AG10803 (cell line): ENCODE measurements at places on chromosomes 5 and 9.
A peak's percentile ranks its signal among the peaks of the same experiment; 100 is the strongest.

GRCh38 chr5:157758706-157759105, 15.2 kb downstream of the LSM11 start:
- DNase-seq, result no peak

DNA sequence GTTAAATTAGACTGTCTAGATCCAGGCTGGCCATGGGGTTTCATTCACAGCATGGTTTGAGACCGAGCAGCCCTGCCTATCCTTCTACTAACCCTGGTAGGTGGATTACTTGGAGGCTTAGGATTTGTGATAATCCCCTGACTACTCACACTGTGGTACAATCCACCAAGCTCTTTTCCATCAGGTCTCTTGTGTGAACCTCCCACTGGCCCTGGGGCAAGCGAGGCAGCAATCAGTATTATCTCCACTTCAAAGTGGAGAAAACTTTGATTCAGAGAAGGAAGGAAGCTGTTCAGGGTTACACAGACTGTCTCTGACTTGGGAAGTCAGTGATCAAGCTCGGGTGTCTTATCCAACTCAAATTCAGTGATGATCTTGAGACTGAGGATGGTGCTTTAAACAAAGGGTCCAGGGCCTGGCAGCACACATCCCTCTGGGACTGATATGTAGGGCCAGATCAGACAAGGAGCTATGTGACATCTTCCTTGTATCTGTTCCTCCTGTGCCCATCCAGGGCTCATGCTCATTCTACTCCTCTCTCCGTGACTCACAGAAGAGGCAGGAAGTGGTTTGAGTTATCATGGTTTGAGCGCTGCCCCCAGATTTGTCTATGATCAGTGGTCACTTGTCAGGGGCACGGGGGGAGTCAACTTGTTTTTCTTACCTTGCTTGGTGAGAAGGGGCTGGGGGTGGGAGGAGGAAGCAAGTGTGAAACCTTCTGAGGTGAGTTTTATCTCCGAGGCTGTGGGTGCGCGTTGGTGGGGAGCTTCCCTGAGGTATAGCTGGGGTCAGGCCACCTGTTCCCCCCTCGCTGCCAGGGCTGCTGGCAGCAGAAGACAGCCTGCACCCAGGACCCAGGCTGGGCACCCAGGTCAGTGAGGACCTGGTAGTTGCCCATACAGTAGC, 48.6 kb downstream of the RGS3 start:
- DNase-seq, result peak; percentile 27

DNA sequence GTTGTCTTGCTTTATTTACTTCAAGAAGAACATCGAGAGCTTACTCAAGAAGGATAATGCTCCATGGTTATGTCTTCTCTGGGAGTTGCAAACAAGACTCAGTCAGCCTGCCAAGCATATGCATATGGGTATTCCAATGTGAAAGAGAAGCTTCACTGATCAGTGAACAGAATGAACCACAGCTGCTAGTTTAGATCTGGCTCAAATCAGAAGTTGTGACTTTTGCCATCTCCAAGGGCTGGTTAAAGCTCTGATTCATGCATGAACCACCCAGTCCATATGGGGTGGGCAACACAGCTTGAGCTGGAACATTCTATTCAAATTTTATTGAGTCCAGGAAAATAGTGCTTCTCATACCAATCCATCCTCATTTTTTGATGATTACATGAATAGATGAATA, 50.0 kb downstream of the ATPSCKMT start:
- peak; percentile 83 for DNase-seq

DNA sequence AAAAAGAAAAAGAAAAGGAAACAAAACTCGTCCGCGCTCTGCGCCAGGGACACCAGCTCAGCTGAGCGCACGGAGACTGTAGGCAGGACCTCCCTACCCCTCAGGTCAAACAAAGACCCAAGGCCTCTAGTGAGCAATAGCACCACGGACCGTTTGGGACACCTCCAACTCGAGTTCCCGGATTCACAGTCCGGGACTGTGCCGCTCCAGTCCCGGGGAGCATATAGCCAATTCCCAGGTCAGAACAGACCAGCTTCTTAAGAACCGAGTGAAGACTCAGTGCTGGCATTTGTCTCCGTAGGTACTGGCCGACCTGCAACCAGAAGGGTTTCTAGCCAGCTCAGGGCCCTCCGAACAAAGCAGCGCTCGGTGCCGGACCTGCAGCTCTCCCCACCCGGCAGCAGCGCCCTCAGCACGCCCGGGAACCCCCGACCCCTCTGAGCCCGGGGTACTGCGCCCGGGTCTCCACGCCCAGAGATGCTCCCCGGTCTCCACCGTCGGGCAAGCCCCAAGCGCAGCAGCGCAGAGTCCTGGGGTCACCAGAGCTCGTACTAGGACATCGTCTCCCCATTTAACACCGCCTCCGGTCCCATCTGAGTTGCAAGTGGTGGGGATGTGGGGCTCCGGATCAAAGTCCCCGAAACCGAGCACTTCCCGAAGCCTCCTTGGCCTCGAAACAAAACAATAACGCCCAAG, 591 bp downstream of the ABCA1 start:
- peak; percentile 46 for DNase-seq

GRCh38 chr9:90014421-90014820, 409.6 kb downstream of the GADD45G start:
- no peak for DNase-seq

- DNase-seq, result no peak
These were observed 1.5 kb upstream of the MYO10 start for GRCh38 chr5:16937503-16938161.

DNA sequence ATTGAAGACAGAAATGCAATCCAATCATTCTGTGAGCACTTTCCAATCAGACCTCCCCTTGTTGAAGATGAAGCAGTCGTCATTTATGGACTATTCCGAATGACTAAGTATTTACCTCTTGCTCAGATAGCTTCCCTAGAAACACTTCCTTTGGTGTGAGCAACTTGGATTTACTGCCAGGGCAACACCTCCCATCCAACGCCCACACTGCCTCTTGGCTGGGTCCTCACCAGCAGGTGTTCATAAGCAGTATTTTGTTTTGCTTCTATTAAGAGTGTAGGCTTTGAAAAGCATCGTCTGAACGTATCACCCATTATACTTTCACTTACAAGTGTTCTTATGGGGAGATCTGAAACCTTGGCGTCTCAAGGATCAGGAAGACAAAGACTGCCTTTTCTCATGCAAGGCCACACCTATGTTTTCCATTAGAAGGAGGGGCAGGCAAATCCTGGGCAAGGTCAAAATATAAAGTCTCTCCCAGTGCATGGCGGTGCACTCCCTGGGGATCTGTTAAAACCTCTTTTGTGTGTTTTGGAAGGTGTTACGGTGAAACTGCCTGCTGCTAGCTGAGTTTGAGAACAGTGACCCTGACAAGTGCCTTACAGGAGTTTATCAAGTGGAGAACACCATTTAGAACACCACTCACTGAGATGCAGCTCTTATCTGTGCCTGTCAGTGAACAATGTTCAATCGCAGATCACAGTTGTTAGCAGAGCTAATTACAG, 10.6 kb upstream of the MARCHF3 start:
- DNase-seq, result no peak

DNA sequence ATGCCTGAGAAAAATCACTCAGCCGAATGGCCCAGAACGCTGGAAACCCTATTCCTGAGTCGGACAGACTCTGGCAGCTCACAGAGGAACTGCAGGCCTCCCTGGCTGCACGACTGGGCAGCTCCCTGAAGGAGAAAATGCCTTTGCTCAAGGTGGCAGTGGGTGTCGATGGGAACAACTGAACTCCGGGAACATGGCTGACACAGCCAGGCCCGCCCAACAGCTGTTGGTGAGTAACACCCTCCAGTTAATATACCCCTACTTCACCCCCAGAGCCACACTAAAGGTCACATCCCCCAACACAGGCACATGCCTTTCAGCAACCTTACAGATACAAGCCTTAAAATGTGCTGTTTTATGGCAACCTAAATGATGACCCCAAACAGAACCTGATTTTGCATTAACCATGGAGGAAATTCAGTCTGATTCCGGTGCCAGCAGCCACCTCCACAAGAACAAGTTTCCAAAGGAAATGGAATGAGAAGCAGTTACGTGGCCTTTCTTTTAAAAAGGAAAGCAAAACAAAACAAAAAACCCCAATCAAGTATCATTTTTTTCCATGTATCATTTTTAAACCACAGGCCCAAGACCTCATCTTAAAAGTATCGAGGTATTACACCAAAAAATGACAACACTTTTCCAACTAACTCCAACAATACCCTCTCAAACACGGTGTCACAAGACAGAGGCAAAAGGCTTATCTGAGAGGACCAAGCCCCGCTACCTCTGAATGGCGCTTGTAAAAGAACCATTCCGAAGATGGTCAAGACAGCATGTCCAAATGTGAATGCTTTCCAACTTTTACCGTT, 3.1 kb downstream of the KLF9 start:
- peak; percentile 84 for DNase-seq

- DNase-seq, result no peak
These were observed 275.3 kb downstream of the HTR1A start for GRCh38 chr5:63686938-63687337.

DNA sequence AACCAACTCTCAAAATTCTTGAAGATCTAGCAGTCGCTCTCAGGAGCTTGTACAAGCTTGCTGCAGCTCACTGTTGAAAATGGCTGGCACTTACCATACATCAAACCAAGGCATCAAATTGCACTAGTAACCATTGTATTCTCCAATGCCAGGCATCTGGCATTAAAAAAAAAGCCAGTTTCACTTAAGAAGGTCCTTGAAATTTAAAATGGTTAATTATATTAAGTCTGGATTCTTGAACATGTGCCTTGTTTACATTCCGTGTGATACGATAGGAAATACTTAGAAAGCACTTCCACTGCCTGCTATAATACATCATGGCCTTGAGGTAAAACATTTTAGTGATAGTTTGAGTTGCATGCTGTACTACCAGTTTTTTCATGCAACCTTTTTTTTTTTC, 300.7 kb downstream of the KDM4C start:
- peak; percentile 33 for DNase-seq
